ENCODE measurements at places on chromosomes 3 and 15.

DNA sequence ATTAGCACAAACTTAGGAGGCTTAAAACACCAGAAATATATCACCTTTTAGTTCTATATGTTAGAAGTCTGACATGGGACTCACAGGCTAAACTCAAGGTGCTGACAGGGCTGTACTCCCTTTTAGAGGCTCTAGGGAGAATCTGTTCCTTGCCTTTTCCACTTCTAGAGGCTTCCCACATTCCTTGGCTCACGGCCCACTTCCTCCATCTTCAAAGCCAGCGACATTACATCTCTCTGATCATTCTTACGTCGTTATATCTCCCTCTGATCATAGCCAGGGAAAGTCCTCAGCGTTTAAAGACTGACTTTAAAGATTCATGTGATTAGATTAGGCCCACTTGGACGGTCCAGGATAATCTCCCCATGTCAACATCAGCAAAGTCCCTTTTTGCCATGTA, 166.3 kb downstream of the GREM1 start:
- DNase-seq, result no peak

- DNase-seq, result no peak
These were observed 22.2 kb downstream of the CCDC13 start for GRCh38 chr3:42750834-42751233.

- DNase-seq, result peak; percentile 47
These were observed 15.4 kb upstream of the CSPG4 start for GRCh38 chr15:75727851-75728715.

DNA sequence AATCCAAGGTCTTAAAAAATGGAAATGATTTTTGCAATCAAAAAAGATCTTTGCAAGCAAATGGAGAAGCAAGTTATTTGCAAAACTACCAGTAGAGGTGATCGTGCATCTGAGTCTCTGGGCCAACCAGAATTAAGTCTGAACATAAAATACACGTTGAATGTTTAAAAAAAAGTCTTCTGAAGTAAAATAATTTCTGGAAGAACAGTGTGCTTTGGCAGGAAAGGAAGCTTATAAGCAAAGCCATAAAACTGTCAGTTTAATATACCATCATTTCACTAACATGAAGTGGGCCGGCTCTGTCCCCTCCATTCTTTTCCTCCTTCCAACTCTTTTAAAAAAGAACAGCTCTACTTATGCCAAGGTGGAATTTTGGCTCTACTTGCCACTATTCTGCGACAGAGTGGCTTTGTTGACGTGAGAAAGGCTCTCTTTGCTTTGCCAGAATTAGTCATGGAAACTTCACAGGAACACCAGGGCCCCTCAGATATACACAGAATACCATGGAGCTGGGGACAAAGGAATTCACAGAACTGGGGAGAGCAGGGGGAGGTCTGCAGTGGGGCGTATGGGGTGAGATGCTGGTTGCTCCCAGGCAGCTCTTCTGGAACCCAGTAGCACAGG, 29.8 kb downstream of the FSTL1 start:
- no peak for DNase-seq

DNA sequence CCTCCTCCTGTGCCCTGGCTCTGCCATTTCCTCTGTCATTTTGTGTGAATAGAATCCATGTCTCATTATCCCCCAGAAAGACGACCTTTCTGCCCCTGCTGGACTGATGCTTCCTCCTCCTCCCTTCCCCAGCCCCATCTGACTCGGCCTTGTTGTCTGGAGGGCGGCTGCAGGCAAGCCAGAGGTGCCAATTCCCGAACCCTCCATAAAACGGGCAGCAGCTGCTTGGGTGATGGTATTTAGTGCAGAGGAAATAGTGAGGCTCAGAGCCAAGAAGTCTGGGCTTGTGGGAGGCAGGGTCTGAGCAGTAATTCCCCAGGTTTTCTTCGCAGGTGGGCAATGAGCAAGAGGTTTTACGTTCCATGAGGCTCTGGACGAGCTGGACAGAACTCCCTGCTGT, 71.2 kb downstream of the ITGA11 start:
- no peak for DNase-seq

GRCh38 chr15:96687388-96688107, 357.0 kb downstream of the NR2F2 start:
- DNase-seq, result no peak

DNA sequence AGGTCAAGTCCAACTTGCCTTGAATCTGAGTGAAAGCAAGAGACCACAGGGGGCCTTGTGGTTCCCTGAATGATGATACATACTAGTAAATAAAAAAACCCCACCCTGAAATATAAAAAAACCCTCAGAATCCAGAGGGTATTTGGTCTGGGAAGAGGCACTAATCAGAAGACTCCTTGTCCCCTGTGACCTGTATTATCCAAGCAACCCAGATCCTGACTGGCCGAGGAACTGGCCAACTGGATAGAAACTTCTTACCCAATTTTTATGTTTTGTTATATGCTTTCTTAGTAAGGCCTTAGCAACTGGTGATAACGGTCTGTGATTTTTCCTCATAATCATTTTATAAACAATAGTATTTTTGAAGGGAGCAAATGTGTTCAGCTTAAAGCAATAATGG, 17.5 kb downstream of the ABI3BP start:
- no peak for DNase-seq

- DNase-seq, result no peak
These were observed 53.1 kb upstream of the GK5 start for GRCh38 chr3:142278451-142278850.

DNA sequence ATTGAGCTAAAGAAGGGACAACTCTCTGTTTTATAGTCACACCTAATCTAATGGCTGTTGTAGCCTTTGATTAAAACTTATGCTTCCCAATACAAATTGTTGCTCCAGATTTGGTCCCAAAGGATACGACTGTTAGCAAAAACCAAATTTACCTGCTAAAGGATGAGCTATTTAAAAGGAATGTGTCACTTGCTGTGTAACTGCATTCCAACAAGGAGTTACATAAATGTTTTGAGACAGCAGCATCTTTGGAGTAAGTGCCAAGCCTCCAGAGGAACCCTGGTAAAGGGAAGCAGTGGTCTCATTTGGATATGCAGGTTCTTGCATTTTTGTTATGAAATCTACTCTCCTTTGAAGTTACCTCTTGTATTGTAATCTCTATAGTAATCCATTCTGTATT, 233.3 kb downstream of the THSD4 start:
- DNase-seq, result no peak

GRCh38 chr15:73345658-73346057, 23.1 kb downstream of the HCN4 start:
- peak; percentile 93 for DNase-seq

DNA sequence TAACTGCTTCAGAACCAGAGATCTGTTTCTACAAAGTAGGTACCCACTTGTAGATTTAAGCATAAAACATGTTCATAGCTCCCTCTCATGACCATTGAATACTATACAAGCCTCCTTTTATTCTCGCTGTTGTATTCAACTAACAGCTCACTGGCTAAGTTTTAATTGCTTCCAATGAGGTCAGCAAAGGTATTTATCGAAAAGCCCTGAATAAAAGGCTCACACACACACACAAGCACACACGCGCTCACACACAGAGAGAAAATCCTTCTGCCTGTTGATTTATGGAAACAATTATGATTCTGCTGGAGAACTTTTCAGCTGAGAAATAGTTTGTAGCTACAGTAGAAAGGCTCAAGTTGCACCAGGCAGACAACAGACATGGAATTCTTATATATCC, at the start of gene FGF7:
Gene FGF7 (plus strand): TSS at position 222 of the 400 bp plus-strand sequence. CDS start 1,056 bp downstream, outside the sequence.
- no peak for DNase-seq

DNA sequence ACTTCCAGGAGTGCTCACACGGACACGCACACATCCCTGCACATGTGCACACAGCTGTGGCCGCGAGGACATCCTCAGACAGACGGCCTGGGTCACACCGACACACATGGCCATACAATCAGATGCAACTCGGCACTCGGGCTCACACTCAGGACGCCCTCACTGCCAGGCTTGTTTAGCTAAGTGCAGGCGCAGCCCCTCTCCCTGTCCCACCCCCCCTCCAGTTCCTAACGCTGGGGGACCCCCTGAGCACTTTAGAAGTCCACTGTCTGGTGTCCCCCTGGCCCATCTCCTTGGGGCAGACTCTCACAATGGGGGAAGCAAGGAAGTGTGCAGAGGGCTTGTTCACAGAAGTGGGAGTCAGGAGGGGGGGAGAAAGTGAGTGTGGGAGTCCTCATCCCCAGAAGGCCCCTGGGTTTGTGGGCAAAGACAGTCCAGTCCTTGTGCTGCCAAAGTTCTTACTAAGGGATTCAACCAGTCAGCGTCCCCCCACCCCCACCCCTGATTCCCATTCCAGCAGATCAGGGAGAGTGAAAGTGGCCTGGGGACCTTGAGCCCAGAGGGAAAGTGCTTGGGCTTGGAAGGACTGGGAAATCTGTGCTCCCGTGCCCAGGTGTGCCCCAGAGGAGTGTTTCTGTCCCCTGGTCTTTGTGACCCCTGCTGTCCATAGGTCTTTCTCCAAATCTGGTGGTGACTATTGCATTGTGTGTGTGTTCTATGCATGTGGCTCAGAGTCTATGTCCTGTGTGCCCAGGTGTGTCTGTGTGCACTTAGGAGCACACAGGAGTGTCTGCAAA, 767 bp upstream of the GATA2 start:
- no peak for DNase-seq

- DNase-seq, result no peak
These were observed 16.3 kb upstream of the ST3GAL6 start for GRCh38 chr3:98746882-98747281.

DNA sequence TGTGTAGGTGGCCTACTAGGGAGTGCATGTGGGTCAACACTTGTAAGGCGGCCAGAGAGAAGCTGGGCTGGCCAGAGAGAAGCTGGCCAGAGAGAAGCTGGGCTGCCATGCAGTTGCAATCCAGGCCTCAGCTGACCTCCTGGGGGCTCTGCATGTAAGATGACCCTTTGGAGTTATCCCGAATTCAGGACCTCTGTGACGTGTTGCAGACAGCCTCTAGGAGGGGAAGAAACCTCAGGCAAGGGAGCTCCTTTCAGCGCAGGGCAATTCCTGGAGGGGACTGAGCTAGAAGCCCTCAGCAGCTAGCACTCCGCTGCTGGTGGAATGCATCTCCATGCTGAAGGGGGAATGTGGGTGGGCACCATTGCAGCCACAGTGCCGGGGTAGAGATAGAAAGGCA, 15.8 kb upstream of the KBTBD12 start:
- DNase-seq, result no peak

- no peak for DNase-seq
These were observed 68.1 kb downstream of the RHCG start for GRCh38 chr15:89428246-89428645.

- no peak for DNase-seq
These were observed 503.9 kb downstream of the OCA2 start for GRCh38 chr15:27595211-27595610.

GRCh38 chr3:151106311-151106710, 20.8 kb downstream of the MED12L start:
- no peak for DNase-seq

DNA sequence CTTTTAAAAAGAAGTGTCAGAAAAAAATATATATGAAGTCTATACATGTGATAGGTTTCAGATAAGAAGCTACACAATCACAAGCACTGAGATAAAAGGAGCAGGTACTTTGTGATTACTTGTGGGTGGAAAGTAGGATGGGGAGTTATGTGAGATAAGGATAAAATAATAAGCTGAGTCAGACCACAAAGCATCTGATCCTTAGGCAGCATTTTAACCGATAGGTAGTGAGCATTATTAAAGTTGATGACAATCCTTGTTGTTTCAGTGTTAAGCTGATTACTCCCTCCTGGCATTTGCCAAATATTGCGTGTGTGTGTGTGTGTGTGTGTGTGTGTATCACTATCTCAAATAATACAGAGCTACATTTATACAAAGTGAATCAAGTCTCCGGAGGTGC, 483.1 kb downstream of the NAALADL2 start:
- DNase-seq, result no peak

DNA sequence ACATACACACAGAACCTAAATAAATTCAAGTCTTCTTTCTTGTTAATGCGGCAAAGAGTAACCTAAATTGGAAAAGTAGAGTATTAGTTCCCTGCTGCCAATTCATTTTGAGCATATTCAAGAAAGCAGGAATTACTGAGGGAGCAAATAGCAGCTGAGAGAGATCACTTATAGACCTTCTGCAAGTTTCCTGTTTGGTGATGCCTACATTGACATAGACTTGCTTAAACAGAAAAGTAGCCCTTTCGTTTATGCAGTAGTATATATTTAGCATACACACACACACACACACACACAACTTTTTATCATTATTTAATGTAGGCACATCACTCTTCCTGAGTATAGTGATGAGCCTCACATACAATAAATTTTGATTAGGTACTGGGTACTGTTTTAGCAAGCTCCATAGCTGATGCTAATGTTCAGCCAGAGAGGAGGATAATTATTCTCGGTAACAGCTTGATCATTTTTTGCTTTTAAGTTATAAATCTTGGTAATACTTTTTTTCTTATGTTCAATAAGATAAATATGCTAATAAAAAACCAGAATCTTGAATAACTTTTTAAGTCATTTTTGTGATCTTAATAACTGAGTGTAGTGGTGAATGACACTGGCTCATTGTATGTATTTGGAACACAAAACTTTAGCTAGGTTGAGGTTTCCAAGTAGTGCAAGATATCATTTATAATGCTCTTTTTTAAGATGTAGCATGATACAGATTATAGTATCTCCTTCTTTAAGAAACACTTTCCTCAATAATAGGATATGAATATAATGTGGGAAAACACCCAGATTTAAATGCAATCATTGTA, 174.7 kb downstream of the MBNL1 start:
- DNase-seq, result no peak

DNA sequence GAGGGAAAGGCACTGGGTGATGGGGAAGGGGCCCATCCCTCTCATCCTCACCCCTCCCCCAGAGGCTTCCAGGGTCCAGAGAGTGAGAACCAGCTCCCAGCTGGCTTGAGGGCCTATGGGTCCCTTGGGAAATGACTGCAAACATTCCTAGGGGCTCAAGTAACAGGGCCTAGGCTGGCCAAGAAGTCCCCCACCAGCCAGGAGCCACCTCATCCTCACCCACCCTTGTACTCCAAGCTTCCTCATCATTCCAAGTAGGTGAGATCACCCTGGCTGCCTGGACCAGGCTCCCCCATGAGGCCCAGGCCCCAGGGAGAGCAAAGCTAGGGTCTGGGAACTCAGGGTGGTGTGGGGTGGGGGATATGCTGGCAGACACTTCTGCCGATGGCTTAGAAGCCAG, 14.8 kb downstream of the LOXL1 start:
- no peak for DNase-seq

- DNase-seq, result no peak
These were observed 169.5 kb downstream of the CADPS start for GRCh38 chr3:62705721-62706120.
